Nucleus accumbens (tissue), 56 donors: ENCODE measurements at places on chromosomes 1 and 21.

DNA sequence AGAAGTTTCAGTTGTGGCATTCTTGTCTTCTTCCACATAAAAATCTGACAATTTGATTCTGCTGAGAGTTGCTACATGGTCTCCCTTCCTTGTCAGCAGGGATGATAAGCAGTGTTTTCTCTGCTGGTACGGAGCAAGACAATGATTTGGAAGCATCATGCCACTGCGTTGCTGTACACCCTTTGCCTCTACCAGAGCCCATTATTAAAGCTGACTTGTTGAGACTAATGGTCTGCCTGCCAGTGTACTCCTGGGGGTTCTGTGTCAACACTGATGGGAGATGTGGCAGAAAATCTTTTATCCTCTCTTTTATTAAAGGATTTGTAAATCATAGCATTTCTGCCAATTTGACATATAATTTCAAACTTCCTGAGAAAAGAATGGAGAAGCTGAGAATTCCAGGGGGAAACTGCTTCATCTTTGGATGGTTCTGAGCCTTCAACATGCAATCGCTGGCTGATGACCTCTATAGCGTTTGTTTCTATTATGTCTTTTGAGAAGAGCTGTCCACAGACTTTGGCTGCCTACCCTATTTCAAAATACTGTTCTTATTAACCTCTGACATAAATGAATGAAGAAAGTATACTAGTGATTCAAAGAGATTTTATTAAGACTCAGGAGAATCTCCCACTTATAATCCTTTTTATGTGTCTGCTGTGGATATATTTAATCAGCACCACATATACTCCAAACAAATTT lies 47.9 kb upstream of the DYNLT5 start:
- no peak for DNase-seq

- no peak for DNase-seq
Observed at GRCh38 chr1:177351361-177352108, 180.8 kb downstream of the BRINP2 start.

GRCh38 chr1:25018110-25018735 lies 88.1 kb upstream of the RUNX3 start:
- DNase-seq: no peak

GRCh38 chr1:155940993-155941844 lies at the start of gene RXFP4:
Gene RXFP4, plus strand, starts transcription at chr1:155941638. Its CDS starts 72 bp downstream, at chr1:155941710.
- no peak for DNase-seq

DNA sequence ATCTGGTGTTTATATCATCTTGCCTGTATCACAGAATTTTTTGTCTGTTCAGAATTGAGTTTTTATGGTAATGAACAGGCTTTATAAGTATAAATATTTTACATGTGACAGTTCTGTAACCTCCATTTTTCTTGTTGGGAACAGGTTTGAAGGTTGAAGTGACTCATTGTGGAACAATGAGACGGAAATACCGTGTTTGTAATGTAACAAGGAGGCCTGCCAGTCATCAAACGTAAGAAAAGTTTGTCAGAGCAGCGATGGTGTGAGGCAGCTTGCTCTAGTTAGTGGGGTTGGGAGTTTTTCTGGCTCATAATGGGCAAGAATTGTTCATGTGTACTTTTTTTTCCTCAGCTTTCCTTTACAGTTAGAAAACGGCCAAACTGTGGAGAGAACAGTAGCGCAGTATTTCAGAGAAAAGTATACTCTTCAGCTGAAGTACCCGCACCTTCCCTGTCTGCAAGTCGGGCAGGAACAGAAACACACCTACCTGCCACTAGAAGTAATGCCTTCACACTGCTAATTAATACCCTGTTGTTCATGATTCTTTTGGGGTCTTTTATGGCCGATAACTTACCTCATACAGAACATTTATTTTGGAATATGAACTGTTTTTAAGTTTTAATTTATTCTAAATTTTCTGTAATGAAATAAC lies 75.2 kb upstream of the TEKT2 start:
- no peak for DNase-seq

DNA sequence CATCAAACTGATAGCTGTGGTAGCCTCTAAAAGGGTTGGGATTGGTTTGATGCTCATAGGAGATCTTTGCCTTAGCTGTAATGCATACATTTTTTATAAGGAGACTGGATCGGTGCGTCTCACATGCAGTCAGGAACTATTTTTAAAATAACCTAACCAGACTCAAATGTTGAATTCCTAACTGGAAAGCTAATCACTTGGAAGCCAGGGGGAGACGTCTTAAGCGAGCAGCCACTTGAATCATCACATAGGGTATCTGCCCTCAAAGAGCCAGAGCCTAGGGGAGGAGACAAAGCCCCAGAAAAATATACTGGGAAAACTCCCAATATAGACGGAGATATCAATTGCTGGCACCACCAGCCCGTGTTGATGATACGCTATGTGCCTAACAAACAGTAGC lies 61.7 kb upstream of the PUM1 start:
- no peak for DNase-seq

DNA sequence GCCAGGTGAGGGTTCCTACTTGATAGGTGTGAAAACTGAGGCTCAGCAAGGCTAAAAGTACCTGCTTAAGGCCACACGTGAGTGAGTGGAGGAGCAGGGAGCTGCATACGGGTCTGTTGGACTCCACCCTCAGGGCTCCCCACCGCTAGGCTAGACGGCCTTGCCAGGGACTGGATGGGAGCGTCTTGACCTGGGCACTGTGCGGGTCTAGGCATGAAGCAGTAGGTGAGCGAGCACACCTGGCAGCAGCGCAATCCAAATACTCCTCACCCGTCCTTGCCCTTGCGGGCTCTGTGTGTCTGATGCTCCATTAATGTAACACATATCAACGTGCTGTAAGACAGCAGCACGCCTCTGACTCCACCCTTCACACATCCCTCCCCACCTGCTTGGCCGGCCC lies 94.0 kb downstream of the LACTBL1 start:
- DNase-seq: no peak

- no peak for DNase-seq
Observed at GRCh38 chr21:37546299-37546908, 179.8 kb downstream of the DYRK1A start.

GRCh38 chr1:178086766-178087165 lies 7.1 kb upstream of the RASAL2 start:
- DNase-seq: no peak

DNA sequence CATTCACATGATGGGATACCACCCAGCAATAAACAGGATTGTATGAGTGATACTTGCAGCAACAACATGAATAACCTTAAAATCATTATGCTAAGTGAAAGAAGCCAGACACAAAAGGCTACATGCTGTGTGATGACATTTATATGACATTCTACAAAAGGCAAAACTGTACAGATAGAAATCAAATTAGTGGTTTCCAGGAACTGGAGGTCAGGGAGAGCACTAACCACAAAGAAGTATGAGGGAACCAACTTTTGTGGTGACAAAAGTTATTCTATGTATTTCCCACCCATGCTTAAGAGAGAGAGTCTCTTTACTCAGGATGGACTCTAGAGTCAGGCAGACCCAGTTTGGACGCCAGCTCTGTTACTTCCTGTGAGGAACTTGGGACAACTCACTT lies 364.5 kb upstream of the DAB1 start:
- no peak for DNase-seq

DNA sequence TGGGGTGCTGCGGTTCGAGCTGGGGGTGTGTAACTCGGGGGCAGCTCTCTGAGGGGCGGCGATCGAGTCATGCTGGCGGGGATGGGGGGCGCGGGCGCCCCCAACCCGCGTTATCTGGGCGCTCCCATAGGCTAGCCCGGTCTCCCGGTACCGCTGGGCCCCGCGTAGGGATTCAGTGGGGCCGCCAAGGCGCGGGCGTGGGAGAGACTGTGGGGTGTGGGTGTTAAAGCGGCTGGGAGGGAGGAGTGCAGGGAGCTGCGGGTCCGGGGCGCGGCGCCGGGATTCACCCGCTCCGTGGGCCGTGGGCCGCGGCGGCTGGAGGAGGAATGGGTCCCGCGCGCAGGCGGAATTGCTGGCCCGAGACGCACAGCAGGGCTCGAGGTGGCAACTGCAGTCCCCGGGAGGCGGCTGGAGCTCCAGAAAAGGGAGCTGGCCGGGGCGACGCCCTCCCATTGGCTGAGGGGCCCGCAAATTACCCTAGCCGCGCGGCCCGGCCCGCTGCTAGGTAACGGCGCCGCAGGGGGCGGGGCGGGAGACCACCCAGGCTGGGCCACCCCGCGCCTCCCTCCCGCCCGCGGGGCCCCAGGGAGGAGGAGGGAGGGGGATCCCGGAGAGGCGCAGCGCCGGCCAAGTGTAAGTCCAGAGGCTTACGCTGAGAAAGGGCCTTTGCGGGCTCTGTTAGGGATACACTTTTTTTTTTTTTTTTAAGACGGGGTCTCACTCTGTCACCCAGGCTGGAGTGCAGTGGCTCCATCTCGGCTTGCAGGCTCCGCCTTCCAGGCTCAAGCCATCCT lies at the start of gene PTCH2:
TSS of gene PTCH2 (minus strand) at position 392 of the 794 bp plus-strand sequence. CDS start at position 71, 321 bp downstream.
- DNase-seq: peak; percentile 25

- DNase-seq: no peak
Observed at GRCh38 chr1:169044971-169045370, 61.5 kb upstream of the ATP1B1 start.

DNA sequence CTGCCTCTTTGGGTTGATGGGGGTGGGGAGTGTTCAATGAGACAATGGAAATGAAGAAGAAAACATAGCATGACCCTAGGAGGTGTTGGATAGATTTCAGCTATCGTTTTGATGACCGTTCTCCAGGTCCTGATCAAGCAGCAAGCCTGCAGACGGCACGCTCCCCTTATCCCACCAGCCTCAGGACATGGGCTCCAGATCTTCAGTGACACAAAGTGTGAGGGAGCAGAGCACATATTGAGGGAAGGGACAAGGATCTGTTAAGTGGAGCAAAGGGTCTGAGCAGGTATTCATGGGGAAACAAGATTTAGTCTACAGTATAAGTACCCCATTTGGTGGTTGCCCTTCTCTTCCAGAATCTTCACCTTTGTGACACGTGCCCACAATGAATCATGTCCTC lies 4.7 kb downstream of the SPRR5 start:
- DNase-seq: no peak

GRCh38 chr1:43442756-43443155 lies 11.0 kb downstream of the HYI start:
- no peak for DNase-seq

GRCh38 chr1:34013958-34014737 lies 150.3 kb downstream of the HMGB4 start:
- no peak for DNase-seq

DNA sequence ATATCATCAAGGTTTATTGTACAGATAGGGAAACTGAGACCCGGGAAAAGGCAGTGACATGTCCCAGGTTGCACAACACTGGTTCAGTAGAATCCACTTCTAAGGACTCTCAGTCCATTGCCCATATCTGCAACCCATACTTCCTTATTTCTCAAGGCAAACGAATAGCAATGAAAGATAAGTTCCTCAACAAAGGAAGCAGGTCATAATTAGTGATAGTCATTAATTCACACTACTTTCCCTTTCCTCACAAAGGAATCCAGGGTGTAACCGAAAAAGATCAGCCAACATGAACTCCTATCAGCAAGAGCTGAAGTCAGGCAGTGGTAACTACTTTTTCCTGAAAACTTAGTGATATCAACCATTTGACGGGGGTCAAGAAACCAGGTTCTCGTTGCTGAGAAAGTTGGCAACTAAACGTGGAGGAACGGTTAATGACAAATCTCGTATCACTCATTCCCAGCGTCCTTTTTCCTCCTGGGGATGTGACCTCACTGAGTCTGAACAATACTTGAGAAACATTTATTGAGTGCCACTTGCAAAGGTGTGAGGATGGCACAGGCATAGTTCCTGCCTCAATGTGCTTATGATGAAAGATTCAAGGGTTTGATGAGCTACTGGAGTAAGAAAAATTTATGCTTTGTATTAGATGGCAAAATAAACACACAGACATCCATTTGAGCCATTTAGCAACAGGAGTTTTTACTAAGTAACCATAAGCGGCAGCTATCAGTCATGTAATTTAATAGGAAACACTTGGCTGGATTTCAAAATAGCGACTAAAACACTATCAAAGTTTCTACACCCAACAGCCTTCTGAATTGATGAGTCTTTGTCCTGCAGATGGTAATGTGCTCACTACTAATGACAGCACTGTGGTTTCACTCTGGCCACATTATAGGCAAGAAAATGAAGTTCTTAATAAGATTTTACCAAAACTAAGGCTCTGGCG lies 82.3 kb downstream of the PLPP3 start:
- DNase-seq: no peak

DNA sequence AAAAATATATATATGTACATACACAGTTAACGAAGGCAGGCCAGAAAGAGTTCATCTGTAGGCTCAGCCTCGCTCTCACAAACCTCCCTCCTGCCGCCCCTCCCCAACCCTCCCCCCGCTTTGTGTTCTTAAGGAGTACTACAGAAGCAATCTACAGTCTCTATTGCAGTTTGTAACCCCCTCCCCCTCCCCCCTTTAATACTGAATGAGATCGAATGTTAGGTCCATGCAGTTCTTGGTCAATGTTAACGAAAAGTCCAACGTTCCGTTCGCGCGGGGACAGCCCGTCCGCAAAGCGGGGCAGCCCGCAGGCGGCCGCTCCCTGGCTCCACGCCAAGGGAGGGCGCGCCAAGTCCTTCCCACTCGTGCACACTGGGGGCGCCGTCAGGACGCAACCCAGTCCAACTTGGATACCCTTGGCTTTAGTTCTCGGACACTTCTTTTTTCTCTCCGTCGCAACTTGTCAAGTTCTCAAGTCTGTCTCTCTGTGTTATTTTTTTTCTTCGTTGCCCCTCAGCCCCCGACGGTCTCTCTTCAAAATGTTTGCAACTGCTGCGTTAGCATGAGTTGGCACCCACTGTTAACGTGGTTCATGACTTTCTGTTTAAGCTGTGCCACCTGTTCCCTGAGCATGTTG lies 2.2 kb downstream of the JUN start:
- DNase-seq: peak; percentile 52

- DNase-seq: no peak
Observed at GRCh38 chr1:40777224-40777970, 6.2 kb upstream of the KCNQ4 start.

GRCh38 chr1:159911326-159912070 lies 11.5 kb upstream of the CFAP45 start:
- DNase-seq: no peak

GRCh38 chr1:231063331-231063730 lies 23.3 kb upstream of the FAM89A start:
- no peak for DNase-seq

DNA sequence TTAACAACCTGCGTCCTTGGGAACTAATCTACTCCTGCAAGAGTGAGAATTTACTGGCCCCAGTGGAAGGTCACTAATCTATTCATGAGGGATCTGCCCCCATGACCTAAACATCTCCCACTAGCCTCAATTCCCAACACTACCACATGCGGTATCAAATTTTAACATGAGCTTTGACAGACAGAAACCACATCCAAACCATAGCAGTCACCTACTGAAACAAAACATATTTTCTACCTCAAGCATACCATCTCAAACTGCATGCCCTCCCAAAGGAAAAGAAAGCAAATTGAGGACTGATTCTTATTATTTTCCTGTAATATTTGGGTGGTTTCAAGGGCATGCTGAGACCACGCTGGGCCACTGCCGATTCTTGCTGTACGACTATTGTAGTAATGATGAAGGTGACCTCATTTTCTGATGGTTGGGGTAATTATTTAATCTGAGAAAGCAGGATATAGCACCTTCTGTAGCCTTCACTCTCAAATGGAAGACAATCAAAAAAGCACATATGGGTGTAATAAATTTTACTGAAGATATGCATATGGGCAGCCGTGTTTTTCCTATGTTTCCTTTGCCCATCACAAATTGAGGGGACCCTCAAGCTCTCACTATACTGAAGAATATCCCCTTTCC lies 13.2 kb upstream of the GBP5 start:
- no peak for DNase-seq

GRCh38 chr1:23543707-23544443 lies 12.8 kb upstream of the E2F2 start:
- no peak for DNase-seq

GRCh38 chr1:202806845-202807450 lies 1.3 kb downstream of the KDM5B start:
- peak; percentile 14 for DNase-seq

- no peak for DNase-seq
Observed at GRCh38 chr1:224333309-224333926, 3.4 kb upstream of the NVL start.
